ENCODE measurements at places on chromosomes 4 and X. TPM values are rescaled to one million over a fixed set of nuclear protein-coding genes. Genes with fewer than 3 reads are reported as not detected.

FRMD7 gene
- not detected for total RNA-seq

MMAA gene
- 5.7 TPM for total RNA-seq

PAPSS1 gene
- 44.2 TPM for total RNA-seq

DSPP gene
- total RNA-seq = under 0.01 TPM

SPP1 gene
- total RNA-seq = 25.0 TPM

SPATA18 gene
- total RNA-seq = 8.8 TPM

DNA sequence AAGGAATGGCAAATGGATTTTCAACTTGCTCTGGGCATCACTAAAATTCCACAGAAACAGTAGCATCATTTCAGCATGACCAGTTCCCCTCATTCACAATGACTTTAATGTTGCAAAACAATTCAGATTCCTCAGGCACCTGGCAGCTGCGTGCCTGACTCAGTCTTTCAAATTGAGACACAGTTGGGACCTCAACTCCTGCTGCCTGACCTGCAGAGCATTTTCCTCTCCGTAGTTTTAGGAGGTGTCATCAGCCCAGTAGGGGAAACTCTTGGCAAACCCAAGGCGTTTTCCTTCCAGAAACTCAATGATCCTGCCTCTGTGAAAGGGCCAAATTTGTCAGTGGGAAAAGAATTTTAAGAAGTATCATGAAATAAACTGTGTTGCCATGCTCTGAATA, 388.9 kb downstream of the SPRY1 start:
- DNase-seq = peak; percentile 59

DNA sequence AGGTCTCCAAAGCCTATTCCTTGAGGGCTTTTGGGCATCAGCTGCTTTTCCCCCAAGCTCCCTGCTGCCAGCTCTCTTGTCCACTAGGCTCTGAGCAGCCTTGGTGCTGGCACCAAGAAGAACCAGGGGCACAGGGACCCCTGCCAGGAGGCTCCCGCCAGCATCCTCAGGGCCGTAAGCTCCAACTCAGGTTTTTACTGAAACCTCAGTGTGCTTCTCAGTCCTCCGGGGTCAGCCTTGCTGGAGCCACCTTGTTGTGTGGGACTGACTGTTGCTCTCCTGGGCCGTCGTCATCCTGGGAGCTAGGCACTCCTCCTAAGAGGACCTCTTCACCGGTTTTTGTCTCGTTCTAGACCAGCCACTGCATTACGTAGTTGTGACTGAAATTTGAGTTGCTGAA, 38.9 kb downstream of the NOP14 start:
- DNase-seq = no peak

- DNase-seq = no peak
Measured at GRCh38 chrX:100680756-100681155, 36.8 kb downstream of the SRPX2 start.

- DNase-seq = no peak
Measured at GRCh38 chr4:122047456-122048425, 95.9 kb upstream of the TRPC3 start.

- DNase-seq = no peak
Measured at GRCh38 chr4:124060261-124060918, 652.1 kb downstream of the ANKRD50 start.

DNA sequence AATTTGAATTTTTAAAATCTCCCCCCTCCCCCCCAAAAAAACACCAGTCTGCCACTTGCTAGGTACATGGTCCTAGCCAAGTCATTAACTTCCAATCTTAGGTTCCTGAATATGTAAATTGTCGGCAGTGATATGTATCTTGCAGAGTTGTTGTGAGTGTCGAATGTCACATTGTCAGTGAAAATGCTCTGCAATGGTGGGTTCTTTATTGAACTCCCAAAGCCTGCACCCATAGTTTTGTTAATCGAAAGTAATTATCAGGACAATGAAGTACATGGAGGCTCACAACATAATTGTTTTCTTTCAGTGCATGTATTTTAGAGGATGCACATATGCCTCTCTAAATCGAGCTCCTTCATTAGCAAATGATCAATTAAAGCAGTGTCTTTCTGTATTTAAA, 185.6 kb upstream of the S100G start:
- DNase-seq = no peak

DNA sequence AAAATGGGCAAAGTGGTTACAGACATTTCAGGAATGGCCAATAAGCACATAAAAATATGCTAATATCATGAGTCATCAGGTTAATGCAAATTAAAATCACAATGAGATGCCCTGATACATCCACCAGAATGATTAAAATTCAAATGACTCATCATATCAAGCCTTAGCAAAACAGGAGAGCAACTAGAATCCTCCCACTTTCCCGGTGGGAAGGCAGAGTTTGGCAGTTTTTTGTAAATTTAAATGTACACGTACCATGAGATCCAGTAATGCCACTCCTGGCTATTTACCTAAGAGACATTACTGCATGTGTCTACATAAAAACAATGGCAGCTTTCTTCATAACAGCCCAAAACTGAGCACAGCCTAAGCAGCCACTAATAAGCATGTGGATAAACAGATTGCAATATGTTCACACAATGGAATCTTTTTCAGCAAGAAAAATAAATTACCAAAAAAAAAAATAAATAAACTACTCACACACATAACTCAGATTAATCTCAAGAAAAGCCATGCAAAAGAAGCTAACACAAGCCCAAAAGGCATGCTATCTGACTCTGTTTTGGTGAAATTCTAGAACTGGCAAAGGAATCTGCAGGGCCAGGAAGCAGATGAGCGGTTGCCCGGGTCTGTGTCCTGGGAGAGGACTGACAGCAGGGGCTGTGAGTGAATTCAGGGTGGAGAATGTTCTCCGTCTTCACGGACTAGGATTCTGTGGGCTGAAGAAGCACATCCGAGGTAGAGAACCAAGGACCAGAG, 48.8 kb downstream of the AFAP1 start:
- DNase-seq = no peak

DNA sequence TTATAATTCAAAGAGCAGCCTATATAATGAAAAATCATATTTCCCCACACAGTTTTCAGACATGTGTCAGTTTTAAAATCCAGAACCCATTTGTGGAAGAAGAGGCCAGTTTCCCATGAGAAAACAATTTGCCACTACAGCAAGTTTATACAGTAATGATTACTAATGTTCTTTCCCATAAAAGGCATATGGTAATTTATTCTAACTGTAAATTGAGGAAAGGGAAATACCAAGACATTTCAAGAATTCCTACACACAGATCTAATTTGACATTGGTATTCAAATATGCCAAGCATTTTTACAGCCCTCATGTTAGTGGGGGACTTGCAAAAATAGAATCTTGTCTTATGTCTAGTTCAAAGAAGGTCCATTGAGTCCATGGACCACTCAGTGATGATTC, 1368.6 kb downstream of the FSTL5 start:
- DNase-seq = no peak

DNA sequence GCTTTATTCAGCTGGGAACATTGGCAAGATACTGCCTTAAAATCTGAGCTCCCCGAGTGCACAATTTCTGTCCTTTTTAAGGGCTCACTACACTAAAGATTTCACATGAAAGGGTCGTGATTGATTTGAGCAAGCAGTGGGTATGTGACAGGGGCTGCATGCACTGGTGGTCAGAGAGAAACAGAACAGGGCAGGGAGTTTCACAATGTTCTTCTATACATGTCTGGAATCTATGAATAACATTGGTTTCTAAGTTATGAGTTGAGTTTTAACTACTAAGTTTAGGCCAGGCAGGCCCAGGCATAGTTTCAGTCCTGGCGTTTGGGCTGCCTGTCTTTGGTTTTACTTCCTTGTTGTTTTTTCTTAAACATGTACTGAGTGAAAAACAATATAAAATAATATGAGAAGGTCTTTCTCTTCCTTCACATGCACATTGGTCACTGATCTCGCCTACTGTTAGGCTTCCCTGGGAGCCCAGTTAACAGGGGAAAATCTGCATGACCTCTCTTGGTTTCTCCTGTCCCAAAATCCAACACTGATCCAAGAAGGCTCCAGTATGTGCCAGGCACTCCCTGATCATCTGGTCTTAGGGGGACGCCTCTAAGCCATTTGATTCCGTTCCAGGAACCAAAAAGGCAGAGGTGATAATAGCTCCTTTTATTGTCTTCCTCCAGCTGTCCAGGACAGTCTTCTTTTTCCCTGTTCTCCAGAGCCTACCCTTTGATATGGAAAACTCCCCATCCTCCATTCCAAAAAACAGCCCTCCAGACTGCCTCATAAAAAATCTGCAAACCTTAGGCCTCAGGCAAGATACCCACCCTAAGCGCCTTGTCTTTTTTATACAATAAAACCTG, at the start of gene UGT2B17:
UGT2B17 (minus strand) TSS at position 51 of the 854 bp plus-strand sequence. CDS start 7,838 bp downstream, outside the sequence.
- DNase-seq = no peak

DNA sequence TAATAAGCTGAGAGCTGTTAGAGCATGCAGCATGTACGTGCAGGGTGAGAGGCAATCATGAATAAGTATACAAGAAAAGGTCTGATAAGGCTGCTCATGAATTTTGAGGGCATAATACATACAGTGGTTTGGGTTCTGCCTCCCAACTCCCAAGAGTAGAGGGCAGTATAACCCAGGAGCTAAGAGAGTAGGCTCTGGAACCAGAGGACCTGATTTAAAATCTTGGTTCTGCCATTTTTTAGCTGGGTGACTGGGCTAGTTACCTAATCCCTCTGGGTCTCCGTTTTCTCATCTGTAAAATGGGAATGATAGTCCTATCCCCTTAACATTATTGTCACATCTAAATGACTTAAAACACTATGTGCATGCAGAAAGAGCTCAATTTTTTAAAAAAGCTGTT, 85.3 kb downstream of the LNX1 start:
- DNase-seq = no peak

DNA sequence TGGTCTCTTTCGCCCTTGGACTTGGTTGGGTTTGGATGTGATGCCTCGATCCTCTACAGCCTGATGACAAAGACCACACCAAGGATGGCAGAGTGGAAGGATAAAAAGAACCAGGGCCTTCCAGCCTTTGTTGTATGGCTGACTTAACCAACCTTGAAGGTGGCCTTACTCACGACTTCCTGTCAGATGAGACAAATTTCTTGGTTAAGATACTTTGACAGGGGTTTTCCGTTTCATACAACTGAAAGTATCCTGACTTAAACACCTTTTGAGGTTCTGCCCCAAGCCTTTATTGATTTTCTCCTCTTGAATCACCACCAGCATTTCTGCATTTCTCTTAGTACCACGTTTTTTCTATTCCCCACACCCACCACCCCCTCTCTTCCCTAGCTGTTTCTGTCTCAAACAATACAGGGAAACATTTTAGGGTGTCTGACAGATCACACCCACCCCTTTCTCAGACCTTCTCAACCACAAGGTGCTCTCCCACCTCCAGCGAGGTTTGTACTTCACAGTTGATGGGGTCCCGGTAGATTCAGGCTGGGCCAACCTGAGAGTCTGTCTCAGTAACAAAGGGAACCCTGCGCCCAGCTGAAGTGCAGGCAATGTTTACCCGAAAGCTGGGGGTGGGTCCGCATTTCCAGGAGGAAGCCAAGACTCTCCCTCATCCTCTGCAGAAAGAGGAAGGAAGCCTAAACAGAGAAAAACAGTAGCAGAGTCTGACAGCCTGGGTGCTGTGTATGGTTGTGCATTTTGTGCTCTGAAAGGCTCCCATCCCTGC, 5.0 kb upstream of the TSPAN5 start:
- DNase-seq = no peak

- no peak for DNase-seq
Measured at GRCh38 chr4:102061133-102061532, 270.6 kb downstream of the BANK1 start.

GRCh38 chr4:130073145-130073790, 977.3 kb downstream of the C4orf33 start:
- DNase-seq = no peak

GRCh38 chr4:6262847-6263487, 6.7 kb upstream of the WFS1 start:
- no peak for DNase-seq

DNA sequence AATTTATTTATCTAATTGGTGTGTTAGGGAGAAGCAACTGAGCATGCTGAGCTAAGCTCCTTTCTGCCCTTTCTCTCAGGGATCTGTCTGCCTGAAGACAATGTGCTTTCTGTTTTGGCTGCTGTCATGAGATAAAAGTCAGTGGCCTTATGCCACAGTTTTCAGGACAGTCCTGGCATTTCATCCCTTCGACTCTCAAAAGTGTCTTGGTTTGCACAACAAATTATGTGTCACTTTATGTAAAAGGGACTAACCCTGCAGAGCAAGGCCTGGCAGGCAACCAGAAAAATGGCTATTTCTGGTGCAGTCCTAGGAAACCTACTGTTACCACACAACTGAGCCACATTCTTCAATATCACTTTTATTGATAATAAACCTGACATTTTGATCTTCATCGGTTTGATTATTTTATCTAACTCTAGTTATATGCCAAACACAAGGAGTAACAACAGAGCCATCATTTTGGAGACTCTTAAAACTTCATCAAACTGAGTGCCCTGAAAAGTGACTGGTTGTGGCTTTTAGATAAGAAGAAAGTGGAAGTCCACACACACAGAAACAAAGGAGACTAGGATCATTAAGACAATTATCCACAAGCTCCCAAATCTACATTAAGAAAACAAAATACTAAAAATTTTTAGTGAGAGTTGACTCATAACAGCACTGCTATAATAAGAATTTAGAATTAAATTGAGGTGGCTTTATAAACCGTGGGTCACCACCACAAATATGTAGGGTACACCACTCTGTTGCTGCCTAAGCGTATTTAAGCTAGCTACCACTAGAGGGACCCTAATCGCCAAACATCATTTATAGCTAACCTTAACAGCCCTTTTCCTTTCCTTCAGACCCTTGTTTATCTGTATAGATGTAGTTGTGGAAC, 95.9 kb upstream of the PTPN13 start:
- peak; percentile 20 for DNase-seq

DNA sequence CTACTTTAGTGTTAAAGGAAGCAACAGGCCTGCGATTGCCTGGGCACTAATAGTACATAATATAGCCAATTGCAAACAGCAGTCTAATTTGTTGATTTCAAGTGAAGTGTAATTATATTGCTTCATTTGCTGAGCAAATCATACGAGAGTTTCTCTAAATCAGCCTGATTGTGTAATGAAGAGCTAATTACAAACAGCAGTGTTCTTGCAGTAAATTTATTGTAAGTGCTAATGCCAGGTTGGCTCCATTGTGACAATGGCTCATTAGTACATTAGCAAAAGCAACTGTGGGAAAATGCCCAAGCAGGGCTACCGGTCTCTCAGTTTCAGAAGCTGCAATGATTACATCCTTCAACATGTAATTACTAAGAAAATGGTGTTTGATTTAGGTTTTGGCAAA, 591.5 kb downstream of the GALNTL6 start:
- DNase-seq = no peak

- DNase-seq = no peak
Measured at GRCh38 chr4:163673848-163674697, 179.6 kb downstream of the TMA16 start.

GRCh38 chr4:122577189-122577553, 43.7 kb downstream of the IL21 start:
- no peak for DNase-seq

GRCh38 chrX:2620576-2620975, 70.5 kb upstream of the CD99 start:
- DNase-seq = no peak
